ENCODE measurements at places on chromosomes 7 and 10.

DNA sequence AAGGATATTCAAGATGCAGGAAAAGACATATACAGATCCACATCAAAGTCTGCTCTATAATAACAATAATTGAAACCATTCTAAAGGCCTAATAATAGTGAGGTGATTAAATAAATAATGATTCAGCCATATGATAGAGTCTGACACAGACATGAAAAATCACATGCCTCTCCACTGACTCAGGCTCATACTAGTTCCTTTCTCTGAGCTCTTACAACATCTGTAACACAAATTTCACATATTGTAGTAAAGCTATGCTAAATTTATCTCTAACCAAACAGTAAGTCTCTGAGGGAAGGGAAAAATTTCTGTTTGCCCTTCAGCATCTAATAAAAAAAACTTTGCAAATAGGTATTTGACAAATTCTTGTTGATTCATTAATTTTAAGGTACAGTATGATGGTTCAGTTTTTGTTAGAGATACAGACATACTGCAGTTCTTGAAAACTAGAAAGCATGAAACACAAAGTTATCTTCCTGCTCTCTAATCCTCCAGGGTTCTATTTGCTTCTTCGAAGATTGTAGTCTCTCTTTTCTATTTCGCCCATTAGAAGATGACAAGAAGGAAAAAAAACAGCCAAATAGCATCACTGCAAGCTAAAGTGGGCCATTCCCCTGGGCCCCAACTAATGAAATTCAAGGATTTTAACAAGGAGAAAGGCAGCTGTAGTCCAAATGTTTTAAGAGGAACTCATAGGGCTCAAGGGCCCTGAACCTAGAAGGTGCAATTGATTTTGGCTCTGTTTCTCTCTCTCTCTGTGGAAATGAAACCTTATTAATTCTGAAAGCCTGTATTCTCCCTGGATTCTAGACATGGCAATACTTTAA, 53.9 kb downstream of the CUBN start:
- DNase-seq, result no peak

GRCh38 chr7:100208911-100209408, 10.8 kb upstream of the PVRIG start:
- no peak for DNase-seq

- DNase-seq, result no peak
These were observed 95.2 kb downstream of the PFKFB3 start for GRCh38 chr10:6297951-6298381.

DNA sequence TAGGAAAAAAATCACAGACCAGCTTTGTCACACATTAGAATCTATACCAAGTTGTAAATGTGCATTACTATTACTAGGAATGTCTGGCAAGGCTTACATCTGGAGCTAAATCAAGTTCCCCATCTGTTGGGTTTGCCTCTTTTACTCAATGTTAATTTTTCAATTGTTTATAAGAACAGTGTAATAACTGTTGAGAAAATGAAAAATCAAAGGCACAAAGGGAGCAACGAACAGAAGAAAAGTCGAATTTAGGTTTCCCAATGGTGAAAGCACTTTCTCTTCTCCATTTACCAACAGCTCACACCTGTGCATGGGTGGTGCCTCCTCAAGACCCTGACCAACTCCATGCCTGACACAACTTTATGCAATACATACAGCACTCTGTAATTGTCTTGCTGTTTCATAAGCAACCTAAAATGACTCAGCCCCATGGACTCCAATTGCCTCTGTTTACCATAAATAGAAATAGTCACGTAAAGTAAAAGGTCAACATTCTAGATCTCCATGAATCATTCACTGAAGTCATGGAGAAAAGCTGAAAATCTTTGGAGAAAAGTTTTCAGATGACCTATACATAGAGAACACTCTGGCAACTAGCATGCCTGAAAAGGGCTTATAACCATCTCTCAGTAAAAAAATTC, 95.5 kb upstream of the KCNIP2 start:
- DNase-seq, result no peak

DNA sequence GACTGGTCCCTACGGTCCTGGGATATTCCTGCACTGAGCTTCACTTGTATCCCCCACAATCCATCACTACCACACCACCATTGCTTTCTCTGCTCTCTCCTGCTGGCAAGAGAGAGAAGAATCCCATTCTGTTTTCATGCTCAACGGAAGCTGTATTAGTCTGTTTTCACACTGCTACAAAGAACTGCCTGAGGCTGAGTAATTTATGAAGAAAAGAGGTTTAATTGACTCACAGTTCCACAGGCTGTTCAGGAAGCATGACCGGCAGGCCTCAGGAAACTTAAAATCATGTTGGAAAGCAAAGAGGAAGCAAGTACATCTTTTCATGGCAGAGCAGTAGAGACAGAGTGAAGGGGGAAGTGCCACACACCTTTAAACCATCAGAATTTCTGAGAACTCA, 260.4 kb upstream of the LYZL1 start:
- DNase-seq, result no peak

GRCh38 chr10:95408983-95409873, 118.4 kb upstream of the PDLIM1 start:
- no peak for DNase-seq

- no peak for DNase-seq
These were observed 63.4 kb upstream of the SYPL1 start for GRCh38 chr7:106175507-106175906.

- no peak for DNase-seq
These were observed 144.3 kb downstream of the KIF20B start for GRCh38 chr10:89845541-89846280.

- DNase-seq, result no peak
These were observed 201.0 kb downstream of the FRMD4A start for GRCh38 chr10:14129770-14130169.

DNA sequence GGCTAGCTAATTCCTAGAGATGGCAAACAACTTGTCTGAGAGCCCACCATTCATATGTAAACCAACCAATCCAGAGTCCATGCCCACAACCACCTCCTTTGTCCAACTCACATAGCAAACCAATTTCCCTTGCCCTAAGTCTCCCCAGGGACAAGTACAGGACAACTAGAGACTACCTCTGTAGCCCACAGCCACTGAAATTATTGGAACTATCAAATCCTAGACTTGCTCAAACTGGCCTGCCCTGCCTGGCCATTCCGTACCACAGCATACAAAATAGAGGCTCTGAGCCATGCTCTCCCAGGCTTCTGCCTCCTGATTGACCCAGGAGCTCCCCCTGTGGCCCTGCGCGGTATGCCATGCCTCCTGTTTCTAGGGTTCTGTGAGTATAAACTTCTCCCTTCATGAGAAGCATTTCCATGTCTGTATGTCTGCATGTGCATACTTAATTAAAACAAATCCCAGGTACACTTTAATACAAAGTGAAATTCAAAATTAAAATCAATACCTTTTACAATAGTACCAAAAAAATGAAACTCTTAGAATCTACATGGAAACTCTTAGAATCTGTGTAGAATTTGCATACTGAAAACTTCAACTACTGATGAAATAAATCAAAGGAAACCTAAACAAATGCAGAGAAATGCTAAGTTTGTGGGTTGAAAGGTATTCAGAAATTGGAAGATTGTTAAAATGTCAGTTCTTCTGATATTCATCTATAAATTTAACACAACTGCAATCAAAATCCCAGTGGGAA, 4.0 kb upstream of the HECW1 start:
- peak; percentile 64 for DNase-seq

GRCh38 chr7:16810112-16810511, 5.3 kb upstream of the AGR2 start:
- DNase-seq, result no peak

GRCh38 chr10:84348860-84349259, 20.5 kb downstream of the CCSER2 start:
- no peak for DNase-seq

- DNase-seq, result no peak
These were observed 283.9 kb upstream of the DKK1 start for GRCh38 chr10:52030051-52030790.

- peak; percentile 62 for DNase-seq
These were observed at the start of gene HACD1 for GRCh38 chr10:17617031-17617911. HACD1 (minus strand) TSS chr10:17617374; CDS start chr10:17617339, 35 bp downstream.

DNA sequence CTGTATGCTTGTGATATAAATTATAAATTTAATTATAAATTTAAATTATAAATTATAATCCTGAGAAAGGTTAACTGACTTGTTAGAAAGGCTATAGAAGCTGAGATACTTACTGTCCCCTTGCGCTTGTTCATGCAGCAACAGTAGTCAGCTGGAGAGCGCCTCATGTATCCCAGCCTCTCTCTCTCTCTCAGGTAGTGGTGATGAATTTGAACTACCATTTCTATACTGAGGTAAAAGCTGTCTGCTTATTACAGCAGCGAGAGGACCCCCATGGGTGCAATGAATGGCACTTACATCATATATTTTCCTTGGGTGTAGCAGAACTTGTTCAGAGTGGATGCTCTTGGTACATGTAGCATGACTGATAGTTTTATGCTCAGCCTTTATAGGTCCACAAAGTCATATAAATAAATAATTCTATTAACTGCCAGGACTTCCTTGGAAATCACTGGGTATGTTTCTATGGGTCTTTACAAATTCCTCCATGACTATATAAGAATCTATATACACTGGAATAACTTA, 1308.7 kb downstream of the REEP3 start:
- DNase-seq, result no peak
